Endothelial cell of coronary artery (primary cell): ENCODE measurements at places on chromosomes 1 and 21. TPM values are rescaled to one million over a fixed set of nuclear protein-coding genes. Genes with fewer than 3 reads are reported as not detected.

Gene FAM72D
- 0.94 and 1.3 TPM in 2 replicates for total RNA-seq

Gene GPR89A
- 22.7 and 23.0 TPM in 2 replicates for total RNA-seq

Gene SEC16B
- 0.45 and 0.66 TPM in 2 replicates for total RNA-seq

Gene HCRTR1
- total RNA-seq, result 0.28 and 0.54 TPM in 2 replicates

Gene WNT3A
- not detected in 2 replicates for total RNA-seq

Gene FAM177B
- total RNA-seq, result not detected in 2 replicates

Gene PDIK1L
- 3.2 and 4.3 TPM in 2 replicates for total RNA-seq

Gene MTARC1
- total RNA-seq, result 2.2 and 2.3 TPM in 2 replicates

Gene ATF3
- 0.72 and 2.0 TPM in 2 replicates for total RNA-seq

Gene CLCA1
- total RNA-seq, result not detected in 2 replicates

Gene C1orf141
- total RNA-seq, result not detected in 2 replicates

Gene SH2D1B
- total RNA-seq, result under 0.01 TPM in 1 of 2 replicates, not detected in the other

Gene ALX3
- total RNA-seq, result not detected in 2 replicates

Gene TAL1
- total RNA-seq, result 25.4 and 30.3 TPM in 2 replicates

Gene RFX5
- 38.9 and 44.3 TPM in 2 replicates for total RNA-seq

Gene MCOLN3
- not detected in 2 replicates for total RNA-seq

Gene LRRC7
- under 0.01 TPM in 1 of 2 replicates, not detected in the other for total RNA-seq

Gene LCE1A
- not detected in 2 replicates for total RNA-seq
